ENCODE measurements at places on chromosomes 11 and 22.
A peak's percentile ranks its signal among the peaks of the same experiment; 100 is the strongest.

- DNase-seq: no peak
Measured at GRCh38 chr22:28179392-28179791, 260.3 kb upstream of the PITPNB start.

DNA sequence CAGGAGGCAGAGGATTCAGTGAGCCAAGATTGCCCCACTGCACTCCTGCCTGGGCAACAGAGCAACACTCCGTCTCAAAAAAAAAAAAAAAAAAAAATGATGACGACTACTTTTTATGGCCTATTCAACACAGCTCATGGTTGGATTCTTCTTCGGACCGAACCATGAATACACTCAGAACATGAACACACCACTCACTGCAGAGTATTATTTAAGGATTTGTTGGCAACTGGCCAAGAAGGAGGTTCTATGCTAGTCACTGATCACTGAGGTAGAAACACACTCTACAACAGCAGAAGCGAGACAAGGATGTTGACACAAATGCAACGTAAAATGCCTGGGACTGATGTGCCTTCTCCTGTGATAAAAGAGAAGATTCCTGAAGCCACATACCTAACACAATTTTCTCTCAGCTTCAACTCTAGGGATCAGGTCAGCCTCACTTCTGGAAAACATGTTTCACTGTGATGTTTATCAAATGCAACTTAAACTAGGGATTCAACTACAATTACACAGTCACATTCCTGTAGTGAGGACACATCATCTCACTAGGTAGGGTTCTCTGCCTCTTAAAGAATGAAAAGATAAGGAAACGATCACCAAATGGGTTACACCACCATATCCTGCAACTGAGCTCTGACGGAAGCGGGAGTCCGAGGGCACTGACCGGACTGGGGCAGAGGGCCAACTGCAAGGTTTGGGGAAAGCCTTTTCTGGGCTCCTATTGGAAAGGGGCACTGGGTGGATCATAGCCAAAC lies 82.5 kb downstream of the SGSM3 start:
- DNase-seq: peak; percentile 62

GRCh38 chr11:60195923-60196368 lies 13.1 kb upstream of the MS4A6A start:
- DNase-seq: no peak

DNA sequence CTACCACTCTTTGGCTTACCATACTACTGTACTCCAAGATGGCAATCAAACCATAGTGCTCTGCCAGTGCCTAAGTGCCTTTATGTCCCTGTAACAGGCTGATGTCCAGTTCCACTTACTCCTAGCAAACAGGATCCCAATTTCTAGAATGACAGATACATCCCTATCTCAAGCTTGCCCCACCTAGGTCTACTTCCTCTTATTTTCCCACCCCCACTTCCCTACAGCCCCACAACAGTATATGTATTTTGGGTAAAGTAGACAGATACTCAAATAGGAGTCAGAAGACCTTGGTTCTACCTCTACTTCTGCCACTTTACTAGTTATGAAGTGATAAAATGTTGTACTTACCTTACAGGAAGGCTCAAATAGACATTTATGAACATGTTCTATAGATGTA lies 24.1 kb downstream of the SIK3 start:
- DNase-seq: no peak

- no peak for DNase-seq
Measured at GRCh38 chr11:72216638-72217037, at the start of gene FOLR2. TSS of gene FOLR2 (plus strand) at chr11:72216794. CDS start at chr11:72218585, 1,791 bp downstream.

GRCh38 chr11:4441515-4441914 lies 7.6 kb upstream of the OR52K2 start:
- DNase-seq: no peak

DNA sequence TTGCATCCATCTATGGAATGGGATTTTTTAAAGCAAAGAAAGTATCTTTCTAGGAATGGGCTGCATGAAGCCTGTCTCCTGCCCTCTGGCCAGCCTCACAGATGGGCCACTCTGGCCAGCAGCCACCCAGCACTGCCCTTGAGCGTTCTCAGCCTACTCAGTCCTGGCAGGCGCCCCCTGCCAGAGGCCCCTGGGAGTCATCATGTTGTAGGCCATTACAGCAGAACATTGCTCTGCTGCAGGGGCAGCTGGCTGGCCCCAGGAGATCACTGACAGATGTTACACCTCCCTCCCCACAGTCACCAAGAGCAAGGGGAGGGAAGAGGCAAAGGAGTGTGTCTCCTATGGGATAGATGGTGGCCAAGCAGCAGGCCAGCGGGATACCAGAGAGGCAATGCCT lies 363.7 kb downstream of the NXPE2 start:
- peak; percentile 32 for DNase-seq

GRCh38 chr11:128498721-128499245 lies 88.6 kb downstream of the ETS1 start:
- DNase-seq: peak; percentile 43

- DNase-seq: no peak
Measured at GRCh38 chr22:36860821-36861659, at the start of gene NCF4. TSS of gene NCF4 (plus strand) at chr22:36861006. CDS start at chr22:36861172, 166 bp downstream.

GRCh38 chr11:27663326-27663725 lies 36.9 kb downstream of the BDNF start:
- DNase-seq: no peak

GRCh38 chr11:85385111-85385510 lies 242.0 kb downstream of the DLG2 start:
- no peak for DNase-seq

- DNase-seq: no peak
Measured at GRCh38 chr22:17890892-17891291, 116.6 kb upstream of the BID start.

DNA sequence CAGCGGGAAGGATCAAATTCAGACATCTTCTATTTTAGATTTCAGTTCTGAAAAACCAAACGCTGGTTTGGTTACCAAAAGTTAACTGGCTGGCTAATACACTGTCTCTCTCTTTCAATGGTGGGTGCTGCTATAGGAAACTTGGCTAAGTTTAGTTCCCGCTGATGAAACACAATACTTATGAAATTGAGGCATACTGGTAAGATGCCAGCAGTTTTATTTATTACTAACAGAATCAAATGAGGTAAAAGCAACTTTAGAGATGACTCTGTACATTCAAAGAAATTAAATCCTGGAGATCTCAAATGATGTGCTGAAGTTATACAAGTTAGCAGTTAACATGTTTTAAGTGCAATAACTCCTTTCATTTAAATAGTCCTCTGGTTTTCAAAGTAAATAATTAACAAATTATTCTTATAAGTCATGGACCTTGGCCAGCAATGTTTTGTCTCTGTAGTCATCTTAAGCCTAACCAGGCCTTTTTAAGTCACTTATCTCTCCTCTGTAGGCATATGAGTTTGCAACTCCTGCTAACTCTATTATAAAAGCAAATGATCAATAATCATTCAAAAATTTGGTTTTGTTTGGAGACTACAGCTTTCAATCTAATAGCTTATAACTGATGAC lies 54.8 kb downstream of the PAK1 start:
- no peak for DNase-seq
